ENCODE measurements at places on chromosomes 2 and 18.

DNA sequence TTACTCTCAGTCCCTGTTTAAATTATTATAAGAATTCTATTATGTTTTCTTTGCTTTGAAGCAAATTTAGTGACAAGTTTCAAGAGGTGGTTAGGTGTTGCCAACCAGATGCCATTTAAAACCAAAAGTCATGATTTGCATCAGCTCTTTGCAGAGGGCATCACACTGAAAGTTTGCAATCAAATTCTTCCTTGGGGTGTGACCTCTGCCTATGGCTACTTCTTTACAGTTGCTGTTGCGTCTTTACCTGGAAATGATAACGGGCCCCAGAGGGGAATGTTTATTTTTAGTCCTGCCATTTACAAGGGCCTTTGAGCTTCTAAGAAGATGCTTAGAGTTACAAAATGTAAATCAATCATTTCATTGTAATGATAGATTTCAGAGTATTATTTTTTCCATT, 561.0 kb downstream of the ARHGAP15 start:
- H3K27me3 ChIP-seq: no peaks in the 10 kb centered on the region
- no peaks in the 10 kb centered on the region for H3K36me3 ChIP-seq
- H3K4me3 ChIP-seq: no peak overlapping the region
- peaks cover 2% of the 10 kb centered on the region for H3K4me1 ChIP-seq

DNA sequence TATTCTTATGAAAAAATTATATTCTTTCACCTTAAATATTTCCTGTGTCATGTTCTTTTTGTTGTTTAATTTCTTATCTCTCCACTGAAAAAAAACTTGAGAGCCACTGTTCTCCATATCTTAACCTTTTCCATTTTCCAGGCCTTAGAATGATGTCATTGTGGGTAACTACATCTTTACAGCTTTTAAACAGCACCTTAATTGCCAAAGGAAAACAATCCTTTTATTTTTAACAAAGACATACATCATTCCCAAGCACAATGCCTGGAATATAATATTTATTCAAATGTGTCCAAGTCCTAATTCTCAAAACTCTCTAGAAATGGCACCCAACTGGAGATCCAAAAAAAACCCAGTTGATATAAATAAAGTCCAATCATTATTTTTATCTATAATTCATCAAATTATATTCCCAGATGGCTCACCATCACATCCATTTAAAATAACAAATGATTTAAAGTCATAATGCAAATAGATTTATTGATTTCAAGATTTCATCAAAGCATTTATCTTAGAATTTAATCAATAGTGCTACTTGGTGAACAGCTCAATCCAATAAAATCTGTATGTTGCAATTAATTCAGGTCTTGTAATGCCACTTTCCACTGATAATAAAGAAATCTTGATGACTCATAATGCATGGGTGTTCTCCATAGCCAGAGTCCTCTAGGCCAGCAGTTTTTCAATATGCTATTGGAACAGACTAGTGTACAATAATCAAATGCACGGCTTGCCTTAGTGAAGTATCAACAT, 107.1 kb upstream of the MAPRE2 start:
- no peaks in the 10 kb centered on the region for H3K36me3 ChIP-seq
- no peak for DNase-seq
- H3K27ac ChIP-seq: no peak overlapping the region
- H3K4me1 ChIP-seq: no peaks in the 10 kb centered on the region
- H3K4me3 ChIP-seq: no peak overlapping the region

DNA sequence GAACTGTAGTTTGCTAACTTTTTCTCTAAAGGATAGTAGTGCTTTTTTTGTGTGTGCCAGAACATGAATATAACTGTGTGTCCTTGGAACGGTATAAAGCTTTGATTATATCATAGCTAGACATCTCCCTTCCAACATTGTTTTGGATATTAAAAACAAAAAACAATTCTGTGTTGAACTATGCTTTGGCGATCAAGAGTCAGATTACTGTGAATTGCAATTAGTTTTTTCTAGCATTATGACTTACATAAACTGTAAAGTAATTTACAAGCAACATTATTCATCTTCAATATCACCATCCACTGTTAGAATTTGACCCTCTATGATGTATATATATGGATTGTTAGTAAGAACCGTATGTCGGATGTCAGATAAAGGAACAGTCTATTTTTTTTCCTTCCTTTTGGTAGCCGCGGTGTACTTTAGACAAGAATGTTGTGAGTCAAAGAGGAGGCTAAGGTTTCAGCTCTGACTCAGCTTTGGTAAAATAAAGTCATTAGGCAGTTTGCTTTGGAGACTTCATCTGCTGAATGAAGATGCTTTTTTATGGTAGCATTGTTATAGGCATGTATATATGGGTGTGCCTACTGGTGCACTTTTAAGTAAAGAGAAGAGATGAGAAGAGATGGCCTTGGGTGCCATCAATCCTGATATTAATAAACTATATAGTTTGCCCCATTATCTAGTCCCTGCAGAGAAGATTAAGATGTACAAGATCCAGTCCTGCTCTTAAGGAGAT, 76.4 kb downstream of the LTBP1 start:
- H3K4me1 ChIP-seq: peaks cover 3% of the 10 kb centered on the region
- DNase-seq: no peak
- H3K4me3 ChIP-seq: no peak overlapping the region
- H3K27ac ChIP-seq: no peak overlapping the region

DNA sequence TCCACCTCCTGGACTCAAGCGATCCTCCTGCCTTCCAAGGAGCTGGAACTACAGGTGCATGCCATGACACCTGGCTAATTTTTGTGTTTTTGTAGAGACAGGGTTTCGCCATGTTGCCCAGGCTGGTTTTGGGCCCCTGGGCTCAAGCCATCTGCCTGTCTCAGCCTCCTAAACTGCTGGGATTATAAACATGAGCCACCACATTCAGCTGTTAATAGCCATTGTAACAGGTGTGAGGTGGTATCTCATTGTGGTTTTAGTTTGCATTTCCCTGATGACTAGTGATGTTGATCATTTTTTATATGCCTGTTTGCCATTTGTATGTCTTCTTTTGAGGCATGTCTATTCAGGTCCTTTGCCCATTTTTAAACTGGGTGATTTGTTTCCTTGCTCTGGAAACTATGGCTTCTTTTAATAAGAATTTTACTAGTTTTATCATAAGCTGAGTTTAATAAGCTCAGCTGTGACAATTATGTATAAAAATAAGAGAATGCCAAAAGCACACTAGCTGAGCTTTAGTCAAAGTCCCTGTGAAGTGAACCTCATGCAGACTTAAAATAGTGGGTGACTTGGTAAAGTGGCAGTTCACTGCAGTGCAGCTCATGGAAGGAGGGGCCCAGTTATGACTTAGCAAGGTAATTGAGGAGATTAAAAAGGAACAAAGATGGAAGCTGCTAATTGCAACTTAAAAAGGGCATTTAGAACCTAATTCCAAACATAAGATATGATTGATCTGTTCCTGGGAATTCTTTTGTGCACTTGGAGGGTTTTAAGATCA, 465.1 kb downstream of the TGIF1 start:
- no peaks in the 10 kb centered on the region for H3K36me3 ChIP-seq
- no peak overlapping the region for H3K27ac ChIP-seq
- H3K4me1 ChIP-seq: no peaks in the 10 kb centered on the region

- no peaks in the 10 kb centered on the region for H3K27me3 ChIP-seq
- no peaks in the 10 kb centered on the region for H3K4me1 ChIP-seq
- no peak overlapping the region for H3K4me3 ChIP-seq
- DNase-seq: no peak
Observed at GRCh38 chr2:31304816-31305215, 70.9 kb downstream of the EHD3 start.

DNA sequence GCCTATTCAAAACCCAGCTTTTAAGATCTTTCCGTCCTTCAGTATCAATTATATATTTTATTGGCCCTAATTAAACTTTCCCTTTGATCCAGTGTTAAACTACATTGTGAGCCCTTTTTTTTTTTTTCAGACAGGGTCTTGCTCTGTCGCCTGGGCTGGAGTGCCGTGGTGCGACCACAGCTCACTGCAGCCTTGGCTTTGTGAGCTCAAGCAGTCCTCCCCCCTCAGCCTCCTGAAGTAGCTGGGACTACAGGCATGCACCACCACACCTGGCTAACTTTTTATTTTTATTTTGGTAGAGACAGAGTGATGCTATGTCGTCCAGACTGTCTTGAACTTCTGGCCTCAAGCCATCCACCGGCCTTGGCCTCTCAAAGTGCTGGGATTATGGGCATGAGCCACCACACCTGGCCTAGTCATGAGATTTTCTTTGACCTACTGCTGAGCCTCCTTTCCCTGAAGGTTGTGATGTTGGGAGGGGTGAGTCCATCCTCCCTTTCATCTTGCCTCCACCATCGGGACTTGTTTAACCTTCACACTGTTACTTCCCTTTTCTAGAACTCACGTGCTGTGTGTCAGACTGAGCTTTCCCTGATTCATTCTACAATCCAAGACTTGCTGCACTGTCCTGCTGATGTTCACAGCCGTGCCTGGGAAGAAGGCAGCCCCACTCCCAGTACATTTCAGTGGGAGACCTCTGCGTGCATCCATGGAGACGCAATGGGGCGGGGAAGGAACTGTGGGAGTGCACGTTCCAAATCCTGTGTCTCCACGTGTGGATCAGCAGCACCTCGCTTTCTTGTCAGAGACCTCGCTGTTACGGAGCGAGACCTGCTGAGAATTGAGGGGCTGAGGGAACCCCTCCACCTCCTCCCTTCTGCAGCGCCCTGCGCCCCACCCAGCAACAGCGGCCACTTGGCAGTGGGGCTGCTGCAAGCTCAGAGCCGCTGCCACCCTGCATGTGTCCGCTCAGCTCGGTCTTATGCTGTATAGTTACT, 10.8 kb downstream of the OXER1 start:
- no peaks in the 10 kb centered on the region for H3K4me1 ChIP-seq
- no peak overlapping the region for H3K27ac ChIP-seq
- H3K4me3 ChIP-seq: no peak overlapping the region
- no peaks in the 10 kb centered on the region for H3K36me3 ChIP-seq
- no peak for DNase-seq

Measured in H1 (cell line).